ENCODE measurements at places on chromosomes 12 and 14.

GRCh38 chr14:59570122-59570521 lies 6.5 kb downstream of the CCDC175 start:
- no peak for DNase-seq

GRCh38 chr12:22986997-22987396 lies 362.0 kb downstream of the ETNK1 start:
- DNase-seq = no peak

DNA sequence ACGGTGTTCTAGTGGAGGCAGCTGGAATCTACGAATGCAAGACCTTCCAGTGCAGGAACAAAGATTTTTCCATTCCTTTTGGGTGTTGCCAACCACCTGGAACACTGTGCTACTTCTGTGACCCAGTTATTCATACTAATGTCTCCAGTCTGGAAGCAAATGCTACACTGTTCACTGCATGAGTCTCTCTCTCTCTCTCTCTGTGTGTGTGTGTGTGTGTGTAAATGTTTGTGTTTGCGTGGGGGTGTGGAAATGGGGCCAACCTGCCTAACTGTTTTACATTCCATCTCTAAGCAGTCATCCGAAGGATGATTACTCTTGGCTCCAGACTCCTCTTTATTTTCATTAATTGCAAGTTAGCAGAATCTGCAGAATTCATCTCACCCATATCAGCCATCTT lies 29.9 kb upstream of the YBX3 start:
- peak; percentile 9 for DNase-seq

GRCh38 chr12:22059976-22060647 lies 14.1 kb downstream of the CMAS start:
- DNase-seq = no peak

DNA sequence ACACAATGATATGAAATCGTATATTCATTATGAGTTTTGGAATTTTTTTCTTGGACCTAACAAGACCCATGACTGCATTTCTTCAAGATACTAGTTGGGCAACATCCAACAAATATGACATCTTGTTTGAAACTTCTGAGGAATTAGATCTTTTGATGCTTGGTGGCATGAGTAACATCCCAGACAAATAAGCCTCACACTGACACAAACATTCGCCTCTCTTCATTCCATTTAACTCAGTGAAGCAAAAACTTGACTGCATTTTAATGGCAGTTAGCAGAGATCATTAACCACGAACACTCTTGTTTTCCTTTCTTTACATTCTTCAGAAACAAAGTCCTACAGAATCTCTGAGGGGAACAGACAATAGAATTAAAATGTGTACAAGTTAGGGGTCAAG lies 758.3 kb downstream of the C12orf50 start:
- DNase-seq = peak; percentile 53

DNA sequence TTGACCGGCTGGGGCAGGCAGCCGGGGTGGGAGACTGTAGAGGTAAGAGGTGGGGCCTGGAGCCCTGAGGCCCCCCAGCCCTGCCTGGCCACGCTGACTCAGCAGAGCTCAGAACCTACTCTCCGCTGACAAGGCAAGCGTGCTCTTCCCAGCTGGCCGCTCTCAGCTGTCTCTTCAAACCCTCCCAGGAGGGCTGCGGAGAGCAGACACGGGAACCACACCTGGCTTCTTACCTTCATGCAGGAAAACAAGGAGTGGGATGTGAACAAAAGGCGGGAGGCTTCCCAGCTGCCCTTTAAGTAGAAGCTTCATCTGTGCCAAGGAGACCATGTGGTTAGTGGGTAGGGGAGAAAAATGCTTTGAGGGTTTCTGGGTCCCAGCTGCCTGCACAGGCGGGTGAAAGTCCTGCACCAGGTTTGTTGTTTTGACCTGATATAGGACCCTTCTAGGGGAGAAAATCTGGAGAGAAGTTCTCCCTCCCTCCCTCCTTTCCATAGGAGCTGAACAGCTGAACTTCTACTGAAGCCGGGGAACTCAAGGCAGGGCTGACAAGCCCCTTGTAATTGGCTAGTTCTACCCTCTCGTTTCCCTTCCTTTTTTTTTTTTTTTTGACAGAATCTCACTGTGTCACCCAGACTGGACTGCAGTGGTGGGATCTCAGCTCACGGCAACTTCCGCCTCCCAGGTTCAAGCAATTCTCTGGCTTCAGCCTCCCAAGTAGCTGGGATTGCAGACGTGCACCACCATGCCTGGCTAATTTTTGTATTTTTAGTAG lies 12.8 kb upstream of the TESC start:
- DNase-seq = no peak

- peak; percentile 51 for DNase-seq
These were observed 16.0 kb downstream of the CERS5 start for GRCh38 chr12:50151047-50151687.

DNA sequence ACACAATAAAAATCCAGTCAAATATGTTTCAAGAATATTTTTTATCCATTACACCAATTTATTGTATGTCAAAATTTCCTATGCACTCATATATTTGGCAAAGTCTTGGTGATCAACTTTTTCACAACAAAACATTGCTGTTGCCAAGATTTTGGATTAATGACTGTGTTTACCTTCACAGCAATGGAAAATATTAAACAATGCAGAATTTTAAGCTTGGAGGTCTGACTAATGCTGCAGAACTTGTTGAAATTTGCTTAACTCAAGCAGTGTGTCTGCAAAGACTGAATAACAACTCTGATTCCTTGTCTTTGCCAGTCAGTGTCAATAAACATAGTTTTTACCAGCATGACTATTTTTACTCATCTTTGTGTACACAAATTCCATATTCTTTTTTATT lies 336.4 kb downstream of the CCER1 start:
- no peak for DNase-seq

DNA sequence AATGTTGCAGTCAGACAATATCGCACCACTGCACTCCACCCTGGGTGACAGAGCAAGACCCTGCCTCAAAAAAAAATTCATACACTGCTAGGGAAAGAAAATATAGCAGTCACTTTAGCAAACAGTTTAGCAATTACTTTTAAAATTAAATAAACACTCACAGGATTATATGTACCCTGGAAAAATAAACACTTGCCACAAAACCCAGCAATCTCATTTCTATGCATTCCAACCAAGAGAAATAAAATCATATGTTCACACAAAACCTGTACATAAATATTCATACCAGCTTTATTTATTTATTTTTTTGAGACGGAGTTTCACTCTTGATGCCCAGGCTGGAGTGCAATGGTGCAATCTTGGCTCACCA lies 20.2 kb downstream of the ATXN2 start:
- DNase-seq = no peak
